Inflammatory macrophage treated with lipopolysaccharide for 1 hour (primary cell): ENCODE measurements at places on chromosomes 13 and 19.

- no peak for DNase-seq
Observed at GRCh38 chr13:62209529-62209928, 793.9 kb upstream of the PCDH20 start.

- DNase-seq = no peak
Observed at GRCh38 chr13:25067064-25067463, 28.9 kb upstream of the PABPC3 start.

- DNase-seq = peak; percentile 74
Observed at GRCh38 chr19:3987619-3988371, 2.5 kb upstream of the EEF2 start.

DNA sequence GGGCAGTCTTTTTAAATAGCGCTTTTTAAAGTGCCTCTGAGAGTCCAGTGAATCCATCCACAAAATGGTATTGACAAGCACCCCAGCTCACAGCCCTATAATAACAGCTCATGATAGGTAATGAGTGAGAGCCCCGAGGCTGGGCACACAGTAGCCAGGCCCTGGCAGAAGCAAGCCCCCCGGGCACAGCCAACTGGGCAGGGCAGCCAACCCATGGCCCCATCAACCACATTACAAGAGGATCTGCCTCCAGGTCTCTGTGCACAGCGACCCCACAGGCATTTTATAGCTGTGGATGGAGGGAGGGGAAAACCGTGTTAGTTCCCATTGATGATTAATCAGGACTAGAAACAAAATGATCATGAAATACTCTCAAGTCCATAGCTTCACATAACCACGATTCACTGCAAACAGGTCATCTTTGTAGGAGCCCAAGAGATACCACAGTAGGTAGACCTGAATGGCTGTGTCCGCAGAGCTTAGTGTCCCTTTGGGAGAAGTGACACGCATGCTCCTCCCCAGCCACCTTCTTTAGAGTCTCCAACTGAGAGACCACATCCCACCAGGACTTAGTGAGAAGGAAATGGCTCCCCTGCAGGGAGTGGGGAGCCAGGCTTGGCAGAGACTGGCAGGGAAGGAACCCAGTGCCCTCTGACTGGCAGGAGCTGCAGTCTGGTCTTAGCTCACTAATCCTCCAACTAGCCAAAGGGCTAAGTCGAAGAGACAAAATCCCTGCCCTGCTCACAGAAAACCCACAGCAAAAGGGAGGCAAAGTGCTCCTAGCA lies 4.3 kb upstream of the VSTM2B start:
- no peak for DNase-seq

- DNase-seq = peak; percentile 49
Observed at GRCh38 chr19:11096210-11096841, 7.1 kb downstream of the LDLR start.

- DNase-seq = no peak
Observed at GRCh38 chr19:43505941-43506340, 1.4 kb upstream of the PHLDB3 start.

- no peak for DNase-seq
Observed at GRCh38 chr19:10316229-10317044, 622 bp upstream of the FDX2 start.

- no peak for DNase-seq
Observed at GRCh38 chr13:99935772-99936171, 35.8 kb downstream of the ZIC5 start.

GRCh38 chr13:26133286-26133685 lies 81.5 kb upstream of the SHISA2 start:
- DNase-seq = no peak

DNA sequence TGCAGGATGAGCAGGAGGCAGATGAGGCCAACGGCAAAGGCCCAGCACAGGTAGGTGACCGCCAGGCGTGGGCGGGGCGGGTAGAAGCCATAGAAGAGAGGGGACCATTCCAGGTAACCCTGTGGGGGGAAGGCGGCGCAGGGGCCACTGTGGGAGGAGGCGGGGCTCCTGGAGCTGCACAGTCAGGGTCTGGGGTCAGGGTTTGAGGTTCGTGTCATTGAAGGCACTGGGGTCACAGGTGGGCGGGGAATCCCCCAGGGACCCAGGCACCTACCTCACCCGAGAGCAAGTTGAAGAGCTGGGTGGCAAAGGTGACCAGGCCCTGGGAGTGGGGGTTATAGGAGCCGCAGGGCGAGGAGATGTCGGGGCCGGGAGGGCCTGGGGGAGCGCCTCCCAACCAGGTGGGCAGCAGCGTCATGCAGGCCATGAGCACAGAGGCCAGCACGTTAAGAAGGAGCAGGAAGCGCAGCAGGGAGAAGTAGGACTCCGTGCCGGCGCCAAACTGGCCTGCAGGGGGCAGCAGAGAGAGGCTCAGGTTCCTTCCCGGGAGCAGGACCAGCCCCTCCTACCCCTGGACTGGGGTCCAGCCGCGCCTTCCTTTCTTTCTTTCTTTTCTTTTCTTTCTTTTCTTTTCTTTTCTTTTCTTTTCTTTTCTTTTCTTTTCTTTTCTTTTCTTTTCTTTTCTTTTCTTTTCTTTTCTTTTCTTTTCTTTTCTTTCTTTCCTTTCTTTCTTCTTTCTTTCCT lies 4.6 kb downstream of the TMC4 start:
- DNase-seq = peak; percentile 77

GRCh38 chr19:14542711-14543328 lies 13.4 kb downstream of the TECR start:
- DNase-seq = peak; percentile 16

DNA sequence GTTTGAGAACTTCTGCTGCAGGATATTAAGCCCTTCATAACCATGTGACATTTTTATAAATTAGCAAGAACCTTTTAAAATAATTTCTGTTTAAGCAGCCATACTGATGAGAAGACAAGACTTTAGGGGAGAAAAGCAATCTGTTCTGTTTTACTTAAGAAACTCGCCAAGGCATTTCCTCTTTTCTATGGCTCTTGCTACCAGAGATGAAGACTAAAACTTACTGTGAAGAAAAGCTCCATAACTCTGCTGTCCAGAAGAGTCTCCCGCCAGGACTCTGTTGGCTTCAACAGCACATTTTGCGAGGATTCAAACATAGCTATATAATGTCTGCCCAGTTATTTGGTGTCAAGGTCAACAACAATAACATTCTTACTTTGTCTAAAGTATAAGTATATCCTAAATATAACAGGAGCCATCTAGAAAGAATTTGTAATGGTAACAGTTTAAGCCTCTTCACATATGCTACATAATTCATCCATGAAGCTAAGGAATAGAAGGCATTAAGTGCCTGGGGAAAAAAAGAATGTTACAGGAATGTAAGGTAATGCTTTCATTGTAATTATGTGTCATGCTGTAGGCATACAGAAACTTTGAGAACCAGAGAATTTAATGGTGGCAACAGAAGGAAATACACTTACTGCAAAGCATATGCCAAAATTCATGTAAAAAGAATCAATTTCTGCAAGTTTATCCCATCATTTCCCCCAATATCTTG lies 53.2 kb upstream of the EEF1AKMT1 start:
- DNase-seq = no peak

DNA sequence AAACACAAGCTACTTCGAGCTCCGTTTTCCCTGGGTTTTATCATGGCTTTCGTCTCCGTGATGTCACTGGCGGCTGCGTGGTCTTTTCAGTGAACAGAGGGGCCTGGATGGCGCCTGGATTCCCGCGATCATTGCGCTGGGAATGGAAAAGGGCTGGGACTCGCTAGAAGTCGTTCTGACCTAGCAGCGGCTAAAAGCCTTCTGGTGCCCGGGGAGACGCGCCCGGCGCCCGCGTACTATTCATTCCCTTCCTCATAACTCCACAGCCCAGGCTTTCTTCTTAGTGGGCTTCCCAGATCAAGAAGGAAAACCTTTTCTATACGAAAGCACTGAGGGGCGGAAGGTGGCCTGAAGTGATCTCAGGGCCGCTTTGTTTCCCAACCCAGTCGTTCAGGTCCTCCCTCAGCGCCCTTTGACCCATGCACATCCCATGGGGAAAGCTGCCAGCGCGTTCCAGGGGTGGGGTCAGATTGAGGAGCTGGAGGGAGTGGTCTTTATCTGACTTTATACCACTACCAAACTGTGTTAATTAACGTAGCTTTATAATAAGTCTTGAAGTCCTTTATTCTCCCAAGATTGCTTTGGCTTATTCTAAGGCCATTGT lies 96.6 kb downstream of the ELF1 start:
- no peak for DNase-seq

DNA sequence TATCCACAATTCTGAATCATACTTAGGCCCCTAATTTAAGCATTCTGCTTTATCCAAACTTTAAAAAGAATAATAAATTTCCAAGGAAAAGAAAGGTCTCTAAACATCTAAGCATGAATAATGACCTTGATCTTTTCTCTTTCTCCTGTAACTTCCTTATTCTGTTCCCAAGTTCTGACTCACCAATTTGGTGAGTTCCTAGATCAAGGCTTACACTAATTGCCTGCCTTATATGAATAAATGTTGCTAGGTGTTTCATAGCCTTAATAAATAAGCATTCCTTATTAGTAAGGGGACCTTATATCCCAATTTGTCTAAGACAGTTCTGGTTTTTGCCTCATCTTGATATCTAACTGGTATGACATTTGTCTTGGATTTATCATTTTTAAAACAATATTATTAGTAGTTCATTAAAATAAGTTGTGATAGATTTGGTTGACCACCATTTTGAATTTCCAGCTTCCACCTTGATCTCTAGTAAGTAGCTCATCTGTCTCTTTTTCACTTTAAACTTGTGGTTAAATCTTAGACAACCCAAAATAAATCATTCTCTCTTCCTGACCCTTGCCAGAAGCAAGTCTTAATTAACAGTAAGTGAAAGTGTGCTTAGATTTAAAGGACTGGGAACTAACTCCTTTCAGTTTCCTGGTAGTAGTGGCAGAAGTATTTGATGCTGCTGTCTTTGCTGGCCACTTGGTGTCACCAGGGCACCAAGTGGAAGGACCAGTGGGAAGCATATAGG lies 121.2 kb upstream of the MLNR start:
- peak; percentile 48 for DNase-seq

- DNase-seq = peak; percentile 2
Observed at GRCh38 chr13:53010374-53011105, 18.1 kb upstream of the OLFM4 start.

DNA sequence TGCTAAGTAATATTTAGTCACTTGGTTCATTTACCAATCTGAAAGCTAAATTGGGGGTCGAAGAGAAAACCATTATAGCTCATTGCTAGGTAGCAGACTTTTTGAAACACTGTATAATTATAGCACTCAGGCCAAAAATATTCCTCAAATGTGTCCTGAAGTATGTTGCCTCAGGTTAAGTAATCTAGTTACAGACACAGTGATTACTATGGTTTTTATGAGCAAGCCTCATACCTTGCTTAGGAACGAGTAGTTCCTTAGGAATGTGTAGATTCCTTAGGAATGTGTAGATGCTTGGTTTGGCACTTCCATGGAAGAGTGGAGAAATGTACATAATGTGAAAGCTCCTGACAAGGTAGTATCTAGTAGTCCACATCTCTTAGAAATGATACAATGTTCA lies 387.5 kb downstream of the LMO7 start:
- DNase-seq = no peak

DNA sequence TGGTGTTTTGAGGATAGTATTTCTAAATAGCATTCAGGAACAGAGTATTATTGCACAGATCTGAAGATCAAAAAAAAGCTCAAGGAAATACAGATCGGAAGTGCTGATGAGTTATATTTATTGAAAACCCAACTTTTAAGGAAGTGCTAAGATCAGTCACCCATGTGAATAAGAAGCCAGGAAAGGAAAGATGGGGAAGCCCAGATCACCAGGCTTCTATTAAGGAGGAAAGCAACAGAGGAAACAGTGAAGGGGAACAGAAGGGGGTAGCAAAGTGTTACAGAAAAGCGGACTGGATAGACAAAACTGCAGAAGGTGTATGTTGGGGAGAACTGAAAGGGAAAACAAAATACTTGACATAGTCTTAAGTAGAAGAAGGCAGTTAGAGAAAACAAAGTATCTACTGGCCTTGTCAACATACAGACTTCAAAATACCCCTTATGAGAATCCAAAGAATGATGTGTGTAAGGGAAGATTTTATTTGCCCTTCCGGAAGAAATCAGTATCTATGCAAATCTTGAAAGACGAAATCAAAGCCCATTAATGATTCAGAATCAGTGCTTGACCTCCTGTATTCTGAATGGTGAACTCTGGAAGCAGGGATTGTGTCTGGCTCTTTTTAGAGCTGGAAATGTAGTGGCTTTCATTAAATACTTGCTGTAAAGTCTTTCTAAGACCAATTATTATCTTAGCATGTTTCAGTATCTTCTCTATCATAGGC lies 12.1 kb downstream of the UFM1 start:
- peak; percentile 36 for DNase-seq

GRCh38 chr19:50465986-50466705 lies 10.2 kb upstream of the EMC10 start:
- no peak for DNase-seq

DNA sequence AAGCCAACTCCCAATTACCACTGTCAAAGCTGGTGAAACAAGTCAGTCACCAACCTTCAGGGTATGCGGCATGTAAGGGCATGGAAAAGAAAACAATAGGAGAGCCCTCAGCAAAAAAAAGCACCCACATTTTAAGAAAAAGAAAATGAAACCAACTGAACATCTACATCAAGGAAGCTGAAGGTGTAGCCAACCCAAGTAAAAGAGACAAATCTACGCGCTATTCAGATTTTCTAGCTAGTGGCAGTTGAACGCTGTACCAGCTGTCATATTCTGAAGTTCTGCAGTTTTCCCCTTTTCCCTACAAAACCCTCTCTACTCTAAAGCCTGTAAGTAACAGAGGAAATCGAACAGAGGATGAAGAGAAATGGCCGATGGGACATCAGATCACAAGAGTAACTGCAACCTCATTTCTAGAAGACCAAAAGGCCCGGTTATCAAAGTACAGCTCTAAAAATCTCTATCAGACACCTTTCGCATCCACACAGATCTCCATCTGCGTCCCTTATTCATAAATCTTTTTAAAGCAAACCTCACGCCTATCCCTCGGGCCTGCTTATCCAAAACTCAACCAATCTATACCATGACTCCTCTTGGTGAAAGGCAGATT lies 1.4 kb downstream of the MYCBP2 start:
- peak; percentile 32 for DNase-seq

GRCh38 chr19:1952635-1953034 lies 11.7 kb downstream of the CSNK1G2 start:
- DNase-seq = no peak

DNA sequence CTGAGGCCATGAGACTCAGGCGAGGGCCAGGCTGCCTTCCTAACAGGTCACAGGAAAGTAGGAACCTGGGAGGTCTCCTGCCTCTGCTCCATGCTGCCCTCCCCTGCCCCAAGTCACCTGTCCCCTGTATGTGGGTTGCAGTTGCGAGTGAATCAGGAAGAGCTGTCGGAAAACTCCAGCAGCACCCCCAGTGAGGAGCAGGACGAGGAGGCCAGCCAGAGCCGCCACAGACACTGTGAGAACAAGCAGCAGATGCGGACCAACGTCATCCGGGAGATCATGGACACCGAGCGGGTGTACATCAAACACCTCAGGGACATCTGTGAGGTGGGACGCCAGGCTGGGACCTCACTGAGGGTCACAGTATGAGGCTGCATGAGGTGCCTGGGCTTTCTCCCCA lies 22.8 kb upstream of the C1QTNF9 start:
- DNase-seq = no peak
